ENCODE measurements at places on chromosomes 3 and 15. TPM values are rescaled to one million over a fixed set of nuclear protein-coding genes. Genes with fewer than 3 reads are reported as not detected.

Gene FOXB1
- total RNA-seq: 4.0 TPM

Gene TTLL3
- total RNA-seq: 89.9 TPM

Gene MRPL3
- total RNA-seq: 27.3 TPM

Gene ARHGAP11A
- total RNA-seq: 20.3 TPM

Gene ROBO2
- total RNA-seq: not detected

Gene NME9
- not detected for total RNA-seq

GRCh38 chr15:94250801-94251200 is 19.4 kb downstream of the MCTP2 start:
- H3K36me3 ChIP-seq: no peaks in the 10 kb centered on the region
- H3K4me1 ChIP-seq: peaks cover 6% of the 10 kb centered on the region
- no peak overlapping the region for H3K4me3 ChIP-seq
- no peaks in the 10 kb centered on the region for H3K27me3 ChIP-seq

GRCh38 chr3:126159476-126159875 is 20.9 kb downstream of the ALDH1L1 start:
- peaks cover 5% of the 10 kb centered on the region for H3K27me3 ChIP-seq
- H3K4me1 ChIP-seq: no peaks in the 10 kb centered on the region
- no peak for DNase-seq
- no peaks in the 10 kb centered on the region for H3K36me3 ChIP-seq

DNA sequence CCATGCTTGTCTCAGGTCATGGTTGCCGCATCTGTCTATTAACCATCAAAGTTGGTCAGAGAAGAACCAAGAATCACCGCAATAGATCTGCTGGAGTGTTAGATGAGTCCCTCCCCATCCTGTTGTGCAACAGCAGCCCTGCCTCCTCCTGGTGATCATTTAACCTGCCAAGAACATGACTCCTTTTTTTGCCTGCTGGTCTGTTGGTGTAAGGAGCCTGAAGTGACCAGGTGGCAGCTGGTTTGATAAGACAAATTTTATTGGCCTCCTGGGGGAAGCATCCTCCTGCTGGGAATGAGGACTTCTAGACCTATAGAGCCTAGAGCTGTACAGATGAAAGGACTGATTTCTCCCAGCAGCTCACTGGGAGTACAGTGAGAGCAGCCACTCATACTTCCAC is 43.5 kb upstream of the RAF1 start:
- H3K27me3 ChIP-seq: peaks cover 4% of the 10 kb centered on the region
- H3K27ac ChIP-seq: no peak overlapping the region
- no peak for DNase-seq
- no peak overlapping the region for H3K4me3 ChIP-seq
- H3K4me1 ChIP-seq: no peaks in the 10 kb centered on the region
- H3K36me3 ChIP-seq: no peaks in the 10 kb centered on the region

- H3K4me1 ChIP-seq: no peaks in the 10 kb centered on the region
- H3K27ac ChIP-seq: no peak overlapping the region
- no peaks in the 10 kb centered on the region for H3K27me3 ChIP-seq
- no peak for DNase-seq
- H3K36me3 ChIP-seq: no peaks in the 10 kb centered on the region
These were observed 92.0 kb upstream of the CCDC54 start for GRCh38 chr3:107285197-107285596.

DNA sequence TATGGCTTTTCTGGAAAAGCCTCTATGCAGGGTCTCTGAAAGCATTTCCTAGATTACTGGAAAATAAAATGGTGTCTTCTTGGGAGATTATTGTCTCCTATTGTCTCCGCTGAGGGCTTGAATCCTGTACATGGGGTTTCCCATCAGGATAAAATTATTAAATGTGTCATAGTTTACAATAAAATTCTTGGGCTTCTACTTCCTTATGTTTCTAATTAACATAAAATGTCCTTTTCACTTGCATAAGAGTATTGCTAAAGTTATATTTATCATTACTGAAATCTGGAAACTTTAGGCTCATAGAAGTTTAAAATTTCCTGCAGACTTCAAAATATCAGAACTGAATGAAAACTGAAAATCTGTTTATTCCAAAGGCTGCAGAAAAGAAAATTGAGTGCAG is 595.5 kb upstream of the AGTR1 start:
- H3K27me3 ChIP-seq: no peaks in the 10 kb centered on the region
- no peaks in the 10 kb centered on the region for H3K4me1 ChIP-seq
- no peaks in the 10 kb centered on the region for H3K36me3 ChIP-seq
- H3K4me3 ChIP-seq: no peak overlapping the region

- no peak overlapping the region for H3K4me3 ChIP-seq
- no peaks in the 10 kb centered on the region for H3K36me3 ChIP-seq
- no peak for DNase-seq
- no peaks in the 10 kb centered on the region for H3K4me1 ChIP-seq
- H3K27ac ChIP-seq: no peak overlapping the region
- no peaks in the 10 kb centered on the region for H3K27me3 ChIP-seq
These were observed 22.4 kb upstream of the SMAD6 start for GRCh38 chr15:66679657-66680108.

DNA sequence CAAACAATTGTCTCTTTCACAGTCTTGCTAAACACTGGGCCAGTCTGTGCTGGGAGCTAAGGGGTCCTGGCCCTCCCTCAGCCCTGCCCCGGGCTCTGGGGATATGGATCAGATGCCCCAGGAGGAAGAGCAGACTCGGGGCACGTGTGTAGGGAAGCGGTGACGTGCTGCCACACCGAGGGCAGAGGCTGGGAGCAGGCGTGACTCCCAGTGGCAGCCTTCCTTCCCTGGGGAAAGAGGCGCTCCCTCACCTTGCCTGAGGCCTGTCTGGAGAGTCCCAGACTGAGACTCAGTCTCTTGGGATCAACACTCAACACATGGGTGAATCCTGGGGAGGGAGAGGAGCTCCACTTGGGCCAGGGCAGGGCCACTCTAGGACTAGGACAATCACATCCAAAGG is 54.1 kb upstream of the GRIP2 start:
- H3K4me3 ChIP-seq: no peak overlapping the region
- no peak overlapping the region for H3K27ac ChIP-seq
- no peaks in the 10 kb centered on the region for H3K4me1 ChIP-seq
- no peaks in the 10 kb centered on the region for H3K36me3 ChIP-seq

DNA sequence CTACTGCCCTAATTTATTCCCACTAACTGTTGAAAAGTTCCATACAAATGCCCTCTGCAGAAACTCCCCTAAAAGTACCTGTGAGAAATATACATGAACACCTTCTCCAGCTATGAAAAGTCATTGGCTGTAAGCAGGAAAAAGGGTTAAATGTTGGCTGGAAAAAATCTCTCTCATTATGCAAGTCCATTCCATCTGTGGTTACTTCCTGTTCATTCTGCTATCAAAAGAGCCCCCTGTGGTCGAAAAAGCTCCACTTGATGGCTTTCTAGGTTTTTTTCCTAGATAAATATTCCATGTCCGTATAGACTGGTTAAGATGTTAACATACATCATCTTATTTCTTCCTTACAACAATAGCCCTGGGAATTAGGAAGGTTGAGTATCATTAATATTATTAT is 56.2 kb upstream of the AKAP13 start:
- no peaks in the 10 kb centered on the region for H3K27me3 ChIP-seq
- no peak overlapping the region for H3K27ac ChIP-seq
- no peak overlapping the region for H3K4me3 ChIP-seq
- H3K4me1 ChIP-seq: peaks cover 6% of the 10 kb centered on the region

DNA sequence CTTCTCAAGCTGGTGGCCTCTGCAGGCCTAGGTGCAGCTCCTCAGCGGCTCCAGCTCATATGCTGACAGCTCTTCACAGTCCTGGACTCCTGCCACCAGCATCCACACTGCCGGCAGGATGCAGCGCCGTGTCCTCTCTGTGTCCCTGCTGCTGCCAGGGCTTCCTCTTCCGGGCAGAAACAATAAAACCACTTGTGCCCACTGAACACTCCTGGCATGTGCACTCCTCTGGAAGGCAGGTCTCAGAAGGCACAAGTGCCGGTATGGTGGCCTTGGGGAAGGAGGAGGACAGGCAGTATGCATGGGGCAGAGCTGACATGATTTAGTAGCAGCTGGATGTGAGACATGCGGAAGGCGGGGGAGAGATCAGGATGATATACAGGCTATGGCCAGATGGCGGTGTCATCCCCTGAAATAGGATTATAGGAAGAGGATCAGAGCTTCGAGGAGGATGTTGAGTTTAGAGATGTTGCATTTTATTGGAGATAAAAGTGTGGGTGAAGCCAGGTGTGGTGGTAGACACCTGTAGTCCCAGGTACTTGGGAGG is 7.5 kb upstream of the MAN2A2 start:
- no peak overlapping the region for H3K4me3 ChIP-seq
- no peaks in the 10 kb centered on the region for H3K27me3 ChIP-seq
- no peak overlapping the region for H3K27ac ChIP-seq
- no peaks in the 10 kb centered on the region for H3K4me1 ChIP-seq
- H3K36me3 ChIP-seq: no peaks in the 10 kb centered on the region

DNA sequence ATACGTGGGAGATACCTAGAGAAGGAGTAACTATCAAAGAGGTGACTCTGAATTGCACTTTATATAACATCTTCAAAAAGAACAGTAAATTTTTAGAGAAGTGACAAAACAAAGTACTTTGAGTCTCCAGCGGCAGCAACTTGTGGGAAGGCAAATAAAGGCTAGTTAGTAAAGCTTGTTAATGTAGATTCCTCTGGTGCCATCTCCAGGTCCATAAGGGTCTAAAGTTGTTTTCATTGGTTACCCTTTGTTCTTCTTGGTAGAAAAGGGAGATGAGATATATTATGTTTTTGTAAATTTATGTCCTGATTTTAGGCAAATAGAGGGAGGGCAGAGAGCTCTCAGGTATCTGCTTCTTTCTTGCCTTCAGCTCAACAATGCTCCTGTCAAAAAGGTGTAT is 161.6 kb downstream of the MYRIP start:
- no peaks in the 10 kb centered on the region for H3K27me3 ChIP-seq
- H3K27ac ChIP-seq: no peak overlapping the region
- H3K4me3 ChIP-seq: no peak overlapping the region
- no peaks in the 10 kb centered on the region for H3K4me1 ChIP-seq
- no peak for DNase-seq

DNA sequence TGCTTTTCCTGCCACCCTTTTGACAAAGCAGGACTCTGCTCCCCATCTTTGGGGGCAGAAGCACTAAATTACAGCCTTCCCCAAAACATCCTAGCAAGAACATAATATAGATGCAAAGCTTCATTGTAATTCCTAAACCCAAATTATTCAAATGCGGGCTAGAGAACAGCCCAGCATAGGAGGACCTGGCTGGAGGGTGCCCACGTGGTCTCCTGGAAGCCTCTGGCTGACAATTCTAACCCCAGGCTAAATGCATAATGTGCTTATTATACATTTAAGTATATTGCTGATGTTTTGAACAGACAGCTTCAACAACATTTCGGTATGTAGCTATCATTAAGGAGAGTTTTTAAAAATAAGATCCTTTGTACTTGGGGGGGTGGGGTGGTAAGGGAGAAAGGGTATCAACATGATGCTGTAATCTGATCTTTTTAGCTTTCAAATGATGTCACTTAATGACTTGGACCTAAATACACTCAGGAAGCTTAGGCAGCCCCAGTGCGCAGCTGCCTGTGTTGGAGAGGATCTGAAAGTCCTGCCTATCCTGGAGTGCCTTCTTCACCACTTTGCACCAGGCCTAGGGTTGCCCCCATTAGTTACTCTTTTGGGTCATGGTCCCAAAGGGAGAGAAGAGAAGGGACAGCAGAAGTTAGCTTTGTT is 57.2 kb upstream of the USP3 start:
- H3K27me3 ChIP-seq: peaks cover 3% of the 10 kb centered on the region
- H3K4me3 ChIP-seq: no peak overlapping the region
- DNase-seq: no peak
- no peaks in the 10 kb centered on the region for H3K4me1 ChIP-seq
- no peaks in the 10 kb centered on the region for H3K36me3 ChIP-seq
- H3K27ac ChIP-seq: no peak overlapping the region

GRCh38 chr15:55715355-55716076 is 27.4 kb downstream of the PRTG start:
- no peaks in the 10 kb centered on the region for H3K36me3 ChIP-seq
- no peak overlapping the region for H3K27ac ChIP-seq
- no peak for DNase-seq
- no peak overlapping the region for H3K4me3 ChIP-seq

DNA sequence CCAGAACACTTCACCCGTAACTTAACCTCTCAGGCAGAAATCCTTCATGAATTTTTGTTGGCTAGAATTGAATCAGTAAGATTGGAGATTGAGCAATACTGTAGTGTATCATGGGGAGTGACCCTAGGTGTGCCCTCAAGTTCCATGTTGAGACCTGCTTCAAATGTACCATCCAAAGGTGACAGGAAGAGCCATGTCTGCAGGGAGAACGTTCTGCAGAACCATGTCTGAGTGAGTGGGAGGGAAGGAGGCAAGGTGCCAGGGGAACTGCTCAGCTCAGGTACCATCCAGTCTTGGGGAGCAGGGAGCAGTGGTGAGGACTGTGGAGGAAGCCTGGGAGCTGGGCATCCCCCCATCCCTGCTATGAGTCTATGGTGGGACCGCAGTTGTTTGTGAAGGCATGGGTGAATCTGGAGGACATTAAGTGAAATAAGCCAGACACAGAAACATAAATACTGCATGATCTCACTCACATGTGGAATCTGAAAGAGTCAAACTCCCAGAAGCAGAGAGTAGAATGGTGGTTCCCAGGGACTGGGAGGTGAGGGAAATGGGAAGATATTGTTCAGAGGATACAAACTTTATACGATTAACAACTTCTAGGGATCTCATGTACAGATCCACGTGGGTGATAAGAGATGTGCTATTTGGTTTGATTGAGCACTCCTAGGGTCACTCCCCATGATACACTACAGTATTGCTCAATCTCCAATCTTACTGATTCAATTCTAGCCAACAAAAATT is 23.3 kb downstream of the CFAP161 start:
- DNase-seq: no peak
- no peaks in the 10 kb centered on the region for H3K36me3 ChIP-seq
- no peak overlapping the region for H3K27ac ChIP-seq

DNA sequence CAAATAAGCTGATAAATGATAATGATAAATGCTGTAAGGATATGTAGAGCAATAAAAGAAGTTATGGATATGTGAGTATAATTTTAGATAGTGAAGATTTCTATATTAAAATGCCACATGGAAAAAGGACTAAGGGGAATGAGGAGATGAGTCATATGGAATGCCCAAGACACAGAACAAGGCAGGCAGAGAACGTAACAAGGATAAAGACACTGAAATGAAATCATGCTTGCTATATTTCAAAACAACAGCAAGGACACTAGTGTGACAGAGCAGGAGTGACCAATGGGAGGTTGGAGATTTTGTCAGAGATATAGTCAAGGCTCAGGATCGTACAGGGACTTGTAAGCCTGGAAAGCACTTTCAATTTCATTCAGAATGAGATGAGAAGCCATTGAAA is 621.5 kb upstream of the SEMA6D start:
- H3K27ac ChIP-seq: no peak overlapping the region
- H3K4me3 ChIP-seq: no peak overlapping the region
- H3K36me3 ChIP-seq: no peaks in the 10 kb centered on the region
- H3K27me3 ChIP-seq: no peaks in the 10 kb centered on the region
- no peaks in the 10 kb centered on the region for H3K4me1 ChIP-seq

GRCh38 chr3:142613491-142613890 is 17.3 kb downstream of the PLS1 start:
- no peak for DNase-seq
- H3K36me3 ChIP-seq: no peaks in the 10 kb centered on the region
- no peaks in the 10 kb centered on the region for H3K27me3 ChIP-seq
- no peak overlapping the region for H3K27ac ChIP-seq
- no peak overlapping the region for H3K4me3 ChIP-seq

GRCh38 chr15:28871168-28871567 is 14.6 kb upstream of the APBA2 start:
- DNase-seq: no peak
- no peaks in the 10 kb centered on the region for H3K4me1 ChIP-seq
- no peak overlapping the region for H3K4me3 ChIP-seq
- H3K27me3 ChIP-seq: no peaks in the 10 kb centered on the region

All from CD4-positive, CD25-positive, alpha-beta regulatory T cell (primary cell).